ENCODE measurements at places on chromosomes 3 and 15.

DNA sequence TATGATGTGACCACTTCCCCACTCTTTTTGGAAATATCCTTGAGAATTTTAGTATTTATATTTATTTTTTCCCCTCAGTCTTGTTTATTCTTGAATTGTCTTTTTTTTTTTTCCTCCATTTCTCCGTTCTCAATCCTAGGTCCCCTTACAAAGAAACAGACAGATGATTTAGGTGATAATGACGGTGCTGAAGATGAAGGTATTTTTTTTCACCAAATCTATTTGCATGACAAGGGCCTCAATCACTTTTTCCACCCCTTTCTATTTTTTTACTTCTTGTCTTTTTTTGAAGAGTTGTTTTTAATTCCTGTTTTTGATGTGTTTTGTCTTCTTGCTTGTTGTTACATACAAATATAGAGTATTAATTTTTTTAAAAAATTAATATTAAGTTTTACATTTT is 402.6 kb downstream of the NLGN1 start:
- no peak for DNase-seq

- no peak for DNase-seq
These were observed 3.0 kb downstream of the NAALADL2 start for GRCh38 chr3:174862101-174862500.

DNA sequence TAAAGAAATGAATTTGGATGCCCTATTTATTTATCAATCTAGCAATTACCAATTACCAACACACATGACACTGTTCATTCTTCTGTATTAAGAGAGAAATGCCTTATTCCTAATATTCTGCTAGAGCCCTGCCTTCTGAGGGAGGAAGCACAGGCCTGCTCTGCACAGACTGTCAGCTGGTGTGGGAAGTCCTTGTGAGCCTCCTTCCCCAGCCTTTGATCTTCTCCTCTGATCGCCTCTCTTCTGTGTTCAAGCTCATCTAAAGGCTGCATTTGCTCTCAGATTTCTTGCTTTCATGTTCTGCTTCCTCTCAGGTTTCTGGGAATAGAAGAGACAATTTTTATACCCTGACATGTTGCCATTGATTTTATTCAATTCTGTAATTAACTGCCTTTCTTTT is 290.6 kb upstream of the UMPS start:
- DNase-seq: no peak

DNA sequence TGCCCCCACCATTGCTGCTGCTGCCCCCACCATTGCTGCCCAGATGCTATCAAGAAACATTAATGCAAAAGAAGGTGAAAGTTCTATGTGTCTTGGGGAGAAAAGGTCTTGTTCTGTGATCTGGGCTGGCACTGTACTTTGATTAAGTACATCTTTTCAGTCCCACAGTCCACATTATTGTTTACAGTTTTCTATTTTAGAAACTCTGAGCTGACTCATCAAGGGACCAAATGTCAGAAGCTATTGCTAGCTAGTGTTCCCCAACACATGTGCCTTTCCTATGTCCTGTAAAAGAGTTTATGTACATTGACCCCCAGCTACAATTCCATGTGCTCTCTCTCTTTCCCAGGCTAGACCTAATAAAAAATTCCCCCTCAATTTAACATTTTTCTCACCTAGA is 264.7 kb upstream of the NECTIN3 start:
- DNase-seq: no peak

DNA sequence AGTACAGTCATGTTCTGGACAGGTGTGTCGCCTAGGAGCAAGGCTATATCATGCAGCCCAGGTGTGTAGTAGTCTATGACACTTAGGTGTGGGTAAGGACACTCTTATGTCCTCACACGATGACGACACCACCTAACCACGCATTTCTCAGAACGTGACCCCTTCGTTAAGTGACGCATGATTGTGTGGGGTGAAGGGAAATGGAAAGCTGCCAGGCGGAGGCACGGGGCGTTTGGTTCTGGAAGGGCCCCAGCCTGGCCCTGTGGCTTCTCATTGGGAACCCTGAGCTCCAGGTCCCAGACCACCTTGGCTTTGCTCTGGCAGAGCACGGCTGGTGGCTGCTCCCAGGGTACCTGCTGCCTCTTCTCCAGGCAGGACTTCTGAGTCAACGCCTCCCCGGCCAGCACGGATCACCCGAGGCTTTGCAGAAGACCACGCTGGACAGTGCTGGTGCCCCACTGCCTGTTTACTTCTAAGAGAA is 39.3 kb downstream of the FBLN2 start:
- DNase-seq: no peak

DNA sequence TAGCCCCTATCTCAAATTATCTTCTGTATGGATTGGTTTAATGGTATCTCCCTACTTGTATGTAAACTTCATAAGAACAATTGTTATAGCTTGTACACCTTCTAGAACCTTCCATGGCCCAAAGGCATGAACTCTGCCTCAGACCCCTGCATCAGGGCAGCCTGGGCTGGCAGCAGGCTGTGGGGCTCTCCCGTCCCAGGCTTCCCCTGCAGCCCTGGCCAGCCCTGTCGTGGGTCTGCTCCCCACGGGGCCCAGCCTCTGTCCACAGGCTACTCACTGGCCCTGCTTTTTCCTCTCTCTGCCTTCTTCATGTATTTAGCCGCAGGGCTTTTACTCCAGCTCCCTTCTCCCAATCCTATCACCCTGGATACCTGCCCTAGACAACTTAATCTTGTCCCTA is 4.4 kb downstream of the SCN5A start:
- DNase-seq: no peak

GRCh38 chr3:72310419-72311380 is 525.8 kb upstream of the PROK2 start:
- DNase-seq: peak; percentile 67

DNA sequence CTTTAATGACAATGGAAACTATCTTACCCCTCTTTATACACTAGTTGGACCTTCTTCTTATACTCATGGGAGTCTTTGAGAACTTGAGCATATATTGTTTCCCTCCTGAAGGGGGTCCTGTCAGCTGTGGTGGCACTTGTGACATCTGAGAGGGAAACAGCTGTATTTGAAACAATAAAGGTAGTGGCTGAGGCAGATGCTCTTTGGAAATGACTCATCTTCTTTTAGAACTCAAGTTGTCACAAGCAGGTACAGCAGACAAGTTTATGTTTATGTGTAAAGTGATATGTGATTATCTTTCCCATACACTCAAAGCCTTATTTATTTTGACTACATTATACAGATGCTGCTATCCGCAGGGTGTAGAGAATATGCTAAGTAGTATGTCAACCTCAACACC is 220.0 kb upstream of the GRM7 start:
- DNase-seq: no peak

DNA sequence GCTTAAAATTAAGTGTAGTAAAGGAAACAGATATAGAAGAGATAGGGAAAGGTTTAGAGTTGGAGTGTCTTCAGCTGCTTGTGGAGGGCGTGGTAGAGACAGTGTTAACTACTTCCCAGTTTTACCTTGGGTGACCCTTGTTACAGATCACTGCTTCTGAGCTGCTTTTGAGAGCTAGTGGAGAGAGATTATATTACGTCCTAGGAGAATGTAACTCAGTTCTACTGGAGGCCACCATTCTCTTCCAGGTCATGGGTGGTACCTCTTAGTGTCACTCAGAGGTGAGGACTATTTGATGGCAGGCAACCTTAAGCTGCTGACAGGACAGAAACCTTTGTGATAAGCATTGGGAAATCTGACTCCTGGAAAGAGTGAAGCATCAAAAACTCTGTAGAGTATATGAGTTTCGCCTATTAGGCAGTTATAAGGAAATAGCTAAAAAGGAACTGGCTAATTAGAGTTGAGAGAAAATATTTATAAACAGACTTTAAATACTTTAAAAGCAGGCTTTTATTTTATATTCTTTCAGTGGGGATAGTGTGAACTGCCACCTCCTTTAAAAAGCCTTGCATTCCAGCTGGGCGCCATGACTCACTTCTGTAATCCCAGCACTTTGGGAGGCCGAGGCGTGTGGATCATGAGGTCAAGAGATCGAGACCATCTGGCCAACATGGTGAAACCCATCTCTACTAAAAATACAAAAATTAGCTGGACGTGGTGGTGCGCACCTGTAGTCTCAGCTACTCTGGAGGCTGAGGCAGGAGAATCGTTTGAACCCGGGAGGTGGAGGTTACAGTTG is 106.5 kb downstream of the ZNF609 start:
- no peak for DNase-seq

- DNase-seq: no peak
These were observed 148.8 kb downstream of the SLC9A9 start for GRCh38 chr3:143699424-143699823.

GRCh38 chr15:58380280-58380945 is 51.4 kb upstream of the LIPC start:
- DNase-seq: no peak

DNA sequence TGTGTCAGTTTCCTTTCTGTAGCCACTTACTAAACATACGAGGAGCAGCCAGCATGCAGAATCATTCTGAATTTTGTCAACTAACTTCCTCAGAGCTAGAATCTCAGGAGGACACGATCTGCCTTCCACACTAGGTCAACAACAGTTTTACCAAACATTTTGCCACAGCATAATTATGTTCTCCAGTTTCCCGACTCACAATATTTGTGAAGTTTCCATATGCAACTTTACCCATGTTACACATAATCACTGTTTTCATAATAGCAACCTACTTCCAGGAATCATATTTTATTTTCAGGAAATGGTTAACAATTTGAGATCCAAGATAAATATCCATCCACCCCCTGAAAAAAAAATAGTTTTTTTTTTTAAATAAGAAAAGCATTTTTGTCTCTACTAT is 595.0 kb downstream of the PYDC2 start:
- no peak for DNase-seq

GRCh38 chr3:196754091-196754981 is 14.7 kb downstream of the PAK2 start:
- no peak for DNase-seq

- DNase-seq: no peak
These were observed 37.1 kb downstream of the OXNAD1 start for GRCh38 chr3:16302082-16302631.

DNA sequence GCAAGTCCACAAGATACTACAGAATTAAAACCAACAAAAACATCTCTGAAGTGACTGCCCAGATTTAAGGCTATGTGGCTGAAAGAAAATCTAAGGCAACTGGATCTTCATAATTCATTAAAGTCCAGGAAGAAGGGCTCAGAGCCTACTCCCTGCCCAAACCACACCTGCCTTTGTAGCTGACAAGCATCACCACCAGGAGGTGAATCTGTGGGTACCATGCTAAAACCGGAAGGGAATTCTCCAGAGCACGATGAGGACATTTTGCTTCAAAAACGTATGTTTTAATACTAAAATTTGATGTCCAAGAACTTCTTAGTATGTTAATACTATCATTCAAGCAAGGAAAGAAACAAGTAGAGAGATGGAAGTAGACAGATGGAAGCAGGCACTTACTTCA is 495.9 kb upstream of the NECTIN3 start:
- no peak for DNase-seq

- DNase-seq: no peak
These were observed 242.6 kb upstream of the LRTM1 start for GRCh38 chr3:55170444-55170843.

DNA sequence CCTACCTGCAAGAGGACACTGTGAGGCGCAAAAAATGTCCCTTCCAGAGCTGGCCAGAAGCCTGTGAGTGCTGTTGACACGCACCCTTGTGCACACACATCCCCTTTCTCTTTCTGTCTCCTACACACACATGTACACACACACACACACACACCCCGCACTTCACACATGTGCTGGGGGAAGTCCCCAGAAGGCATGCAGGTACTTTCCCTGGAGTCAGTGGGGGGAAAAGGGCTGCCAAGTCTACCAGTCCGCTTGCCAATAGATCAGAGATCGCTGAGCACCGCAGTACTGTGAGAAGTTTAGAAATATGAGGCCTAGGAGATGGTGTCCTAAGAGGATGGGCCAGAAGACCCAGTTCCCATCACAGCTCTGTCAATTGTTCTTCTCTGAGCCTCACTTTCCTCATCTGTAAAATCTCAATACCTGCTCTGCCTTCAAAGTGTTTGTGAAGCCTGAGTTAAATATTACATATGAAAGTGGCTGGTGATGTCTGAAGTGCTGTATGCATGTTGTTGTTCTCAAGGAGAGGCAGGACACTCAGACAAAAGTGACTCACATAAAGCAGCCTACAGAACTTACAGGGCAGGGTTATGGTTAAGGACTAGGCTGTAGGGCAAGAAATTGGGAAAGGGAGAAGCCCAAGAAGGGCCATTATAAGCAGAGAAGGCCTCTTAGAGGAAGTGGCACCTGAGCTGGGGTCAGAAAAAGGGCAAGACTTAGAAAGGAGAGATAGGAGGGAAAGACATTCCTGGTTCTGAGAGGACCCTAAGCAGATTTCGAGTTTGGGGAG is 6.8 kb downstream of the IL17RE start:
- no peak for DNase-seq

DNA sequence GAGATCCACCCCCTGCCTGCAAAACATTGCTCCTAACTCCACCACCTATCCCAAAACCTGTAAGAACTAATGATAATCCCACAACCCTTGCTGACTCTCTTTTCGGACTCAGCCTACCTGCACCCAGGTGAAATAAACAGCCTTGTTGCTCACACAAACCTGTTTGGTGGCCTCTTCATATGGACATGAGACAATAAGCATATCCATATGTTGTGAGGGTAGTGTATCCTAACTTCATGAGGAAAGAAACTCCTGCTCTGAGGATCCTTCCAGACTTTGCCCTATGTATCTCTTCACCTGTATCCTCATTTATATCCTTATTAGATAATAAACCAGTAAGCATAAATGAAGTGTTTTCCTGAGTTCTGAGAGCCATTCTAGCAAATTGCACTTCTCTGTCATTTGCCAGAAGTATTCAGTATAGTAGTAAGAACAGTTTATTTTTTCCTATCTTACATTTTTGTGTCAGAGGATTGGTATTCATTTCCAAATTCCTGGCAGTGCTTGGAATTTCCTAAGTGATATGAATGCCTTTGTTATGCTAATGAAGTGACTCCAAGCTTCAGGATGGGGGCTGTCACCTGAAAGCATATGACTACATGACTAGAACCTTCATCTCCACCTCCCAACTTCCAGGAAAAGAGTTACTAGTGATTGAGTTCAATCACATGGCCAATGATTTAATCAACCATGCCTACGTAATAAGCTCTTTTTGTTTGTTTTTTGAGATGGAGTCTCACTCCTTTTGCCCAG is 30.2 kb downstream of the TTBK2 start:
- DNase-seq: no peak

- peak; percentile 48 for DNase-seq
These were observed 37.6 kb upstream of the WDR49 start for GRCh38 chr3:167691366-167691765.

GRCh38 chr3:70532806-70533205 is 220.4 kb upstream of the MDFIC2 start:
- no peak for DNase-seq

DNA sequence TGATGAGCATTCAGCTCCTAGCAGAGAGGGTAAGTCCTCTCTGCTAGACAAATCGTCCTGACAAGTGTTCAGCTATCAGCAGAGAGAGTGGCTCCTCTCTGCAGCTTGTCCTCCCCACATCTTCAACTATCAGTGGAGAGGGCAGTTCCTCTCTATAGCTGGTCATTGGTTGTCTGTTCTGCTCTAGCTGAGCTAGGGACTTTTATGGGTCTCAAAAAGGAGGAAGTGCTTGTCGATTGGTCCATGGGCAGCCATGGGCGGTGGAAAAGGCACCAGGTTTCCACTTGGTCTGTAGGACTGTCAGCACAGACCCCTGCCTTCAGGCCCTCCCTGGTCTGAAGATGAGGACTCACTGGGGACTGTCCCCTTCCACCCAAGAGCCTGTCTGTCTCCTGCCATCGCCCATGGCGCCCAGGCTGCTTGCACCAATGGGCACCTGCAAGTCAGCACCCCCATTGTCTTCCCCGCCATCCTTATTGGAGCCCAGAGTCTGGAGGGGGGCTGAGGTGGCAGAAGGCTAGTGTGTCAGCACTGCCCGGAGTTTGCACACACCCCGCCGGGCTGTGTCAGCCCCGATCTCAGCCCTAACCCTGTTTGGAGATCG is 264.7 kb downstream of the ZBBX start:
- DNase-seq: no peak

Measured in GM18507 (cell line).